ENCODE measurements at places on chromosomes 13 and 19.
A peak's percentile ranks its signal among the peaks of the same experiment; 100 is the strongest.

GRCh38 chr13:28704919-28705318 lies 13.9 kb downstream of the SLC46A3 start:
- no peak for DNase-seq

DNA sequence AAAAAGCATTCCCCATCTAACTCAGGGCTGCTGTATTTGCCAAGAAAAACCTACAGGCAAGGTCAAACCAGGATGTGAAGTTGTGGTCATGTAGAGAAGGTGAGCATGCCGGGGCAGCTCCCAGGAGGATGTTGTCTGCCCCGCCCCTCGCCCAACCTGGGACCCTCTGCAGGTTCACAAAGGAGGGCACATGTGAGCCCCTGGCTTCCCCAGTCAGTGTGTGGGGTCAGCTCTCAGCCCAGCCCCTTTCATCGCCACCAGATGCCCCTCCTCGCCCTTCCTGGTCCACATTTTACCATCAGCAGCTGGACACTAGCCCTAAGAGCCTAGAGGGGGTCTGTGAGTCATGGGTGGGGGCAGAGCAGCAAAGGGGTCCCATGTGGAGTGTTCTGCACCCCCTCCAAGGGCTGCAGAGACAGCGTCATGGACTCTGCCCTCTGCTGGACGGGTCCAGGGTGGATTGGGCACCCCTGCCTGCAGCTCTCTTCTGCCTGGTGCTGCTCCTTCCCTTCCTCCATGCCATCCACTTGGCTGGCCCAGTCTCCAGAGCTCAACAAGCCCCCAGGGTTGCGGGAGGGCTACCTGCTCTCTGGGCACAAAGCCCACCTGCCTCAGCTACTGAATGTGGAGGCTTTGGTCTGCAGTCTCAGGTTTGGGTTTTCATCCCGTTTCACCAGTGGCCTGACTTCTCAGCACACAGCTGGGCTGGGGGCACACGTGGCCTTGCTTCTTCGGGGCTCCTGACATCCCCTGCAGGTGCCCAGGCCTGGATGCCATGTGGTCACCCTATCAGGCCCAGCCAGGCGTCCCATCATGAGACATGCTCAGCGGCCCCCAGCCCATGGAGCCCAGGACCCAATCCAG lies 3.7 kb downstream of the PLEKHF1 start:
- DNase-seq: no peak

- DNase-seq: peak; percentile 87
These were observed 20.8 kb upstream of the ERCC1 start for GRCh38 chr19:45444318-45445041.

- DNase-seq: no peak
These were observed at the start of gene DAND5 for GRCh38 chr19:12969292-12969988. TSS of gene DAND5 (plus strand) at chr19:12969576. CDS start at chr19:12969661, 85 bp downstream.

DNA sequence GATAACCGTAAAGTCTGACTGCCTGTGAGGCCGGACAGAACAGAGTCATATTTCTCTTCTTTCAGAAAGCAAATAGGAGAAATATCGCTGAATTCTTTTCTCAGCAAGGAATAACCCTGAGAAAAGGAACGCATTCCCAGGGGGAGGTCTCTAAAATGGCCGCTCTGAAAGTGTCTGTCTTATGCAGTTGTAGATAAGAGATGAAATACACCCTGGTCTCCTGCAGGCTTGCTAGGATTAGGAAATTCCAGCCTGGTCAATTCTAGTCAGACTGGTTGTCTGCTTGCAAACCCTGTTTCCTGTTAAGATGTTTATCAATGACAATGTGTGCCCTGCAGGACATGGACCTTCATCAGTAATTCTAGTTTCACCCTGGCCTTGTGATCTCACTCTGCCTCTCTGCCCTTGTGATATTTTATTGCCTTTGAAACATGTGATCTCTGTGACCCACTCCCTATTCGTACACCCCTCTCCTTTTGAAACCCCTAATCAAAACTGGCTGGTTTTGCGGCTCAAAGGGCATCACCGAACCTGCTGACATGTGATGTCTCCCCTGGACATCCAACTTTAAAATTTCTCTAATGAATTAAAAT lies 934.8 kb upstream of the SPRY2 start:
- no peak for DNase-seq

DNA sequence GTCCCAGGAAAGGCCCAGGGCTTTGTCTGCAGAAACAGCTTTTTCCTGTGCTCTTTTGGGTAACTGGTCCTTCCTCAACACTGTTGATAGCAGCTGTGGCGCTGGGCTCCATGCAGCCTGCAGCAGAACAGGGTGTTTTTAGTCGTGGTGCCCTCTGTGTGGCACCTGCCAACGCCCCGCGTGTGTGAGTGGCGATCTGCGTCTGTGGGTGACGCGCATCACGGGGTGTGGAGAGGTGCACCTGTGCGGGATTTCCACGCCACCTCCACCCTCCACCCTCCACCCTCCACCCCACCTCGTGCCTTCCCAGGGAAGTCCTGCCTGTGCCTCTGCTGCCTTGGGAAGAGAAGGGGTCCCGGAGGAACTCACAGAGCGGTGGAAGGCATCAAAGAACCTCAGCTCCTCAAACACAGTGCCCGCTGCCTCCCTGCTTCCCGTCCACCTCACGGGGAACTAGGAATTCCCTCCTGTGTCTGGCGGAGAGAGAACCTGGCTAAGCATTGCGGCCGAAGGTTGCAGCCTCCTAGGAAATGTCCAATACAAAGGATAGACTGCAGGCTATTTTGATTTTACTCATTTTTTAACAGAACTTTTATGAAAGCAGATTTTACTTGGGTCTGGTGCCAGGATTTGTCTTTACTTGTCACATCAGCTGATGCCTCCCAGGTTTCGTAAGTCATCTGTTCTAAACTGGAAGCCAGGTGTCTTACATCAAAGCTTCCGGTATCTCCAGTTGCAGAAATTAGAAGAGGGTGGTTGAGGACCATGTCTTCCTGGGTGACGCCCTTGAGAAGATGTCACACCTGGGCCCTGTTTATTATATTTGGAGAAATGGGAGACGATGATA lies 84.0 kb downstream of the ATP11A start:
- no peak for DNase-seq

GRCh38 chr19:28829762-28830161 lies 383.2 kb downstream of the UQCRFS1 start:
- DNase-seq: no peak

DNA sequence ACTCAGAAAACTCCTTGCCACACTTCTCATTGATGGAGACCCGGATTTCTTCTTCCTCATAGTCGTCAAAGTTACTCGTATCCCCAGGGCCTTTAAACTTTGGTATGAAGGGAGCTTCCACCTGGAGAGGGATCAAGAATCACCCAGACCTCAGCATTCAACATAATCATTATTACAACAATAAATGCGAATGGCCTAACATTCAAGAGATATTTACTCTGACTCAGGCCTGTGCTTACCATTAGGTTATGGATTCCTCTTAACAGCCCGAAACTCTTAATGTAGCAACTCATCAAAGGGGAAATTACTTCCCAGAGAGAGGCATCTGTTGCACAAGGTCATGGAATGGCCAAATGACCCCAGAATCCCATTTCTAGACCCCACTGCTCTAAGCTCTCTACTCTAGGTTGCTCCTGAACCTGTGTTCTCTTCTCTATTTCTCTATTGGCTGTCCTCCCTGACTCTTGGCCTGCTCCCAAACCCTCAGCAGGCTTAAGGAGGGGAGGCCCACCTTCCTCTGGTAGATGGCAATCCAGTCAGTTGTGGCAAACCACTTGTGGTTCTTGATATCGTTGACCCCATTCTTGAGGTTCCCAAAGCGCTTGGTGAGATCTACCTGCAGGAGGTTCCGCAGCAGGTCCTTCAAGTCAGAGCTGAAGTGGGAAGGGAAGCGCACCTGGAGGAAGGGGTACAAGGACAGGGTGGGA lies 2.7 kb upstream of the SAMD1 start:
- no peak for DNase-seq

DNA sequence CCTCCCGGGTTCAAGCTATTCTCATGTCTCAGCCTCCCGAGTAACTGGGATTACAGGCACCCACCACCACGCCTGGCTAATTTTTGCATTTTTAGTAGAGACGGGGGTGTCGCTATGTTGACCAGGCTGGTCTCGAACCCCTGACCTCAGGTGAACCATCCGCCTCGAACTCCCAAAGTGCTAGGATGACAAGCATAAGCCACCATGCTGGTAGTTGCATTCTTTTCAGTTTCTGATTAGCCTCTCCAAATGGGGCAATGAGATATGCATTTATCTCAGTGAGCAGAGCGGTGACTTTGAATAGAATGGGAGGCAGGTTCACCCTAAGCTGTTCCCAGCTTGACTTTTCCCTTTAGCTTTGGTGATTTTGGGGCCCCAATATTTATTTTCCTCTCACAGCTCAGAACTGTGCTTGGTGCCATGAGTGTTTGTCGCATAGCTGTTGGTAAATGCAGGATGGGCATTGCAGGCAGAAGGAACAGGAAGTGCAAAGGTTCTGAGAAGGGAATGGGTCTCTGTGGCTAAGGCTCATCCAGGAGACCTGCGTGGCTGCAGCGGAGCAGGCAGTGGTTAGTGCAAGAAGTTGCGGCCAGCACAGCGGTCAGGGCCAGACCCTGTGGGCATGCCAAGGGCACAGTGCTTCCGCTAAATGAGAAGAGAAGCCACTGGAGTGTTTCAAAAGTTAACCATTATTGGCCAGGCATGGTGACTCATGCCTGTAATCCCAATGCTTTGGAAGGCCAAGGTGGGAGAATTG lies 20.7 kb downstream of the LYPD3 start:
- no peak for DNase-seq

GRCh38 chr19:17757125-17757524 lies 5.8 kb downstream of the FCHO1 start:
- no peak for DNase-seq

DNA sequence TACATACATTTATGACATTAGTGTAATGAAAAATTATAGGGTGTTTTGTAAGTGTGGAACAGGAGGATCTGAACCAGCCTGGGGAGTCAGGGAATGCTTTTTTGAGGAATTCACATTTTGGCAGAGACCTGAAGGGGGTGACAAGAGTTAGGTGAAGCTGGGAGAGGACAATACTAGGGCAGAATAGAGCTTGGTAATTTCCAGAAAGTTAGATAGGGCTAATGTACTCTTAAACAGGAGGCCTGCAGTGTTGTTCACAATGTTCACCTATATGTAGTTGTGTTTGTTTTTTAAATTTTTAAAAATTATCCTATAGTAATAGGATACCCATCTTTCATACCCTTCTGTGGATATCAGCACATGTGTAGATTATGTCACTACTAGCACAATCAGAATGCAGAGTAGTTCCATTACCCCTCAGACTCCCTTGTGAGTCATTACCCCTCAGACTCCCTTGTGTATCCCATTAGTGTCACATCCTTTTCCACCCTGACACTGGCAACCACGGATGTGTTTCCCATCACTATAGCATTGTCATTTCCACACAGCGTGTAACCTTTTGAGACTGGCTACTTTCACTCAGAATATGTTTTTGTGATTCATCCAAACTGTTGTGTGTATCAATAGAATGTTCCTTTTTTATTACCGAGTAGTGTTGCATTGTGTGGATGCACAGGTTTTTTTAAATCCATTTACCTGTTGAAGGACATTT lies 43.1 kb downstream of the PCCA start:
- DNase-seq: no peak

GRCh38 chr13:110578363-110578762 lies 16.8 kb upstream of the RAB20 start:
- no peak for DNase-seq

- no peak for DNase-seq
These were observed 894.9 kb upstream of the PCDH9 start for GRCh38 chr13:68125087-68125480.

DNA sequence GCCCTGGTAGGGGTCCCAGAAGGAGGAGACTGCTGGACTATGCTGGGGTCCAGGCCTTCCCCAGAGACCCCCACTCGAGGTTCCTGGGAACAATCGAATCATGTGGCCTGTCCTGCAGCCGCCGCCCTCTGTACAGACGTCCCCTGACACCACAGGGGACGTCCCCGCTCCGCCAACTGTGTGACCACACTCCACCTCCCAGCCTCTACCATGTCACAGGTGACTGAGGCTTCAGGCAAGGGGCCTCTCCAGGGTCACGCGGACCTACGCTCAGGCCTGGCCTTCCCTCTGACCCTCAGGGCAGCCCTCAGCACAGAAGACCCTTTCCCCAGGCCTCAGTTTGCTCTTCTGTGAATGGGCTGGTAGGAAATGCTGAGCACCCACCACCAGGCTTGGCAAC lies 13.1 kb upstream of the TMEM161A start:
- no peak for DNase-seq

DNA sequence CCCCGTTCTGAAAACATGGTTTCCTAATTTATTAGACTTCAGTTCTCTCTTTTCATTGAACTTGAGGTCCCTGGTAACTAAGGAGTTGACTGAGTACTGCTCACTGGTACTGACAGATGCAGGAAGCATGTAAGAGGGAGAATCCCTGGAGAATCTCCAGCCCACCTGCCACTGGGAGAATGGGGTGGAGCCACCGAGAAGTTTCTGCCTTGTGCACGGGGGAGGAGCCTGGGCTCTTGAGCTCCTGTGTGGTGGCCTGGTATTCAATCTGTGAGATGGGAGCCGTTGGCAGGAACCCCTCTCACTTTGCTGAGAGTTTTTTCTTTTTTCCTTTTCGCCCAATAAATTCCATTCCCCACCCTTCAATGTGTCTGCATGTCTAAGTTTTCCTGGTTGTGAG lies 13.2 kb upstream of the AKAP11 start:
- no peak for DNase-seq
